ENCODE measurements at places on chromosomes 2 and 18. TPM values are rescaled to one million over a fixed set of nuclear protein-coding genes. Genes with fewer than 3 reads are reported as not detected.

DNA sequence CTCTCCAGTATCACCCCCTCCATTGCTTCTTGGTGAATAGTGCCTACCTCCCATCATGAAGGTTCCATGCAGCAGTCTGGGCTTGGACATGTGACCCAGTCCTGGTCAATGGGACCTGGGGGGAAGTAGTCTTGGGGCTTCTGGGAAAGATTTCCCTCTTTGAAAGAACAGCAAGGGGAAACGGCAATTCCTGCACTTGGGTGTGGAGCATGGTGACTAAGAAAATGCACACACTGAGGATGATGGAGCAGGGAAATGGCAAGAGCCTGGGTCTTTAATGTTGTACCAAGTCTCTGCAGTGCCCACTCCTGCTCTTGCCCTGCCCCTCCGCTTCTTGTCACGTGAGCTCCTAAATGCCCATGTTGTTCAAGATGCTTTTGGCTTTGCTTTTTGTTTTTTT is 131.4 kb upstream of the SIX2 start:
- DNase-seq: no peak

- DNase-seq: no peak
Measured at GRCh38 chr2:133839677-133840076, 271.4 kb upstream of the NCKAP5 start.

DNA sequence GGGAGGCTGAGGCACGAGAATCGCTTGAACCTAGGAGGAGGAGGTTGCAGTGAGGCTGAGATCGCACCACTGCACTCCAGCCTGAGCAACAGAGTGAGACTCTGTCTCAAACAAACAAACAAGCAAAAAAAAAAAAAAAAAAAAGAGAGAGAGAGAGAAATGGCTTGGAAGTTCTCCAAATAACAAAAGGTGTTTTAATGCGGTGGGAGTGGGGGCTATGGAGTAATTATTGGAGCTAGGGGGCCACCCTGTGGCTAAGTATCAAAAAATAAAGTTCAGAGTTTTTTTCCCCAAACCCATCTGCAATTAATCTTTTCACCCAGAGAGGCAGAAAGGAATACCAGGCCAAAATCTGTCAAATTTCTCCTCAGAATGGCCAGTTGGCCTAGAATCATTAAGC is 23.0 kb upstream of the CEP68 start:
- no peak for DNase-seq

DNA sequence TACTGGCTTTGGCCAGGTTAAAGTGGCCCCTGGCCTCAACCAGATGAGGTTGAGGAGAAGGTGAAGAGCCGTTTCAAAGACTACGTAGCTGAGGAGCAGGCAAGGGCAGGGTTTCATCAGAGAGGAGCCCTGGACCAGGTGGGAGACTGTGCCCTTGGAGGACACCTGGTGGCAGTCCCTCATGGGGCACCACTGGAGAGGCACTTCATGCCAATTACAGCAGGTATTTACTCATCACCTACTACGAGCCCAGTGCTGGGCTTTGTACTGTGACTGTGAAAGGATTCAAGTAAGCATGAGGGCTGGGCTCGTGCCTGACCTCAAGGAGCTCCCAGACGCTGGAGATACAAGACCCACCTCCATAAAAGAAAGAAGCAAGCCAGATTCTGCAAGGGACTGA is 37.6 kb downstream of the SMAD7 start:
- no peak for DNase-seq

DNA sequence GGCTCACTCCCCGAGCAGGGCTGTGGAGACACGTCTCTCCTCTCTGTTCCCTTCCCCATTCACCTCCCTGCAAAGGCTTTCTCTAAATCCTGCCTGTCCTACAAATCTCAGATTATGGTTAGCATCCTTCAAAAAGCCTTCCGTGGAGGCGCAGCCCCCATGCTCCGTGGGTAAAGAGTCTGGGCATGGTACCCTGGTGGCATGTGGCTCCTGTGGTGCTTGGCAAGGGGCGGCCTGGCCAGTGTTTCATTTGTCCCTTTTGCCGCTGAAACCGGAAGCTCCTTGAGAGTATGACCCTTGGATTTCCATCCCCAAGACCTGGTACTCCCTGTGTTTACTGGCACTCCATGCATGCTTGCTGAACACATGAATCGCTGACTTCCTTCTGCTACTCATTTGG is 839.3 kb upstream of the SALL3 start:
- DNase-seq: no peak

GRCh38 chr2:71727562-71727961 is 274.2 kb downstream of the DYSF start:
- DNase-seq: no peak

DNA sequence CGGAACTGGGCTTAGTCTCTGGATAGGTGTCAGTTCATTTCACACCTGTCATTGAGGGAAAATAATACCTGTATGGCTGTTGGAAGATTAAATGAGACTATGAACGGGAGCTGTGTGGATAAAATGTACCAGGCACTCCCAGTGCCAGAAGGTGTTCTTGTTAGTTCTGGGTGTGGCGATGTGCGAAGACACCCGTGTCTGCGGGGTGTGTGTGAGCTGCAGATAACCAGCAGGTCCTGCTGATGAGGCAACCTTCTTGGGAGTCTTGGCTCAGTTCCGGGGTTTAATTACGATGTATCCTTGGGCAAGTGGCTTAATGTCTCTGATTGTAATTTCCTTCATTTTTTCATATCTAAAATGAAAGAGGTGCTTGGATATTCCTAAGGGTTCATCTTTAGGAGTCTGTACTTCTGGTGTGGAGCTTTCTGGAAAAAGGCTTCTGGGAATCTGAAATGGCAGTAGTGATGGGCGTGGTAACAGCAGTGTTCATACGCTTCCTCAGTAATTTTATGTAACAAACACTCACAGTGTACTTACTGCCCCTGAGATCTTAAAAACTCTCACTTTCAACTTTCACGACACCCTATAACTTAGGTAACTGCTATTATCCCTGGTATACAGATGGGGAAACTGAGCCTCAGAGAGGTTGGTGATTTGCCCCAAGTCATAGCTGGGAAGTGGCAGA is 35.0 kb downstream of the NEDD4L start:
- no peak for DNase-seq

- DNase-seq: no peak
Measured at GRCh38 chr2:72984172-72984671, 66.9 kb downstream of the EMX1 start.

DNA sequence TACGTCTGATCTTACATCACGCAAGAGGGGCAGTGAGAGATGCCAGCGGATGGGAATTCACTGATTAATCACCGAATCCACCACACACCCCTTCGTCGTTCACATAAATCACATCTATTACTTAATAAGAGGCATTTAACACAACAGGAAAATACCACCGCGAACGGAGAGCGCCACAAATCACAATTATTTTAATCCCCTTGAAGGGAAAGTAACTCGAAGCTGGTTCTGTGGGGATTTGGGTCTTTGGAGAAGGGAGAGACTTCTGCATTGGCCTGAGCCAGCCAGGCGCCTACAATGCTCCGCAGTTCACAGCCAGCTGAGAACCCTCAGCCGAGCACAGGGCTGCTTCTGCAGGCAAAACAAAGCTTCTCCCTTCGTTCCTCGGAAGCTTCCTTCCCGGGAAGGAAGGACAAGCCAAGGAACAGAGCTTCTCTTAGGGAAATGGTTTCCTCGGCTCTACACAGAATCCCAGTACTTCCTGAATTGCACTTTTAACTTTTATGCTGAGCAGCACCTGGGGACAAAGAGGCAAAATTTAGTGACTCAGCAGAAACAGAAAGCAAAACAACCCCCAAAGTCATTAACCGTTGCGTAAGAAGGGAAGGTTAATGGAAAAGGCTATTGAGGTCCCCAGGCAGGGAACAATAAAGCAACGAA is at the start of gene LRP1B:
LRP1B (minus strand) TSS at position 7 of the 660 bp plus-strand sequence. CDS start 287 bp downstream, outside the sequence.
- peak; percentile 7 for DNase-seq

DNA sequence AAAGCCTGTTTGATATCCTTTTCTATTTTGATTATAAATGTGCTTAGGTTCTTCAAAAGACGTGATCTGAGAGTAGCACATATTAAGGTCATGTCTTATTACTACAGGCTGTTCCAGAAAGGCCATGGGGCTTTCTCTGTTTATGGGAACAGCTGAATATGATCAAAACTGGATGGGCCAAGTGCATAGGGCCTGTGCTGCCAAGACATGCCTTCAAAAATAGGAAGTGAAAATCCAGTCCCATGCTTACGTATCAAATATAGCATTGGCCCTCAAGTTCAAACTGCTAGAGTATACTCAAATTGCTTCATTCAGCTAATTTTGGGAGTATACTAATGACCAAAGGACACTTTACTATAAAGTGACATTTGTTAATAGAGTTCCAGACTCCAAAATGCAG is 24.1 kb downstream of the SLC25A52 start:
- DNase-seq: no peak

GRCh38 chr2:111200333-111200881 is 79.7 kb downstream of the BCL2L11 start:
- no peak for DNase-seq

DNA sequence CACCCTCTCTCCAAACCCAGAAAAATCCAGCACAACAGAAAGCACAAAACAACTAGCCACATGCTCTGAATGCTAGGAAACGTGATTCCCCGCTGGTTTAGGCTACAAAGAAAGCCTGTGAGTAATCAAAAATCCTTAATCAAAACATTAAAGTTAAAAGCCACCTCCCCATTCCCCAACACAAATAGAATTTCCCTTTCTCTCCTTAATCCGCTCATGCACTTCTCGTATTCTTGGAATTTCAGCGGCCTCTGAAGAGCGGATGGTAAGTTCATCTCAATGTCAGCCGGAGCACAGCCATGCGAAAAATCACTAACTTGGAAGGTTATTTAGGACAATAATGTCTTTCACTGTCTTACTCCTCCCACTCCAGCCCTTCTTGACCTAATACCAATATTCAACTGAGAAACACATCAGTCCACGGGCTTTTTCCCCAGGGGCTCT is 126.7 kb downstream of the OSBPL1A start:
- DNase-seq: no peak

Gene FKBP1B
- 22.0 TPM for total RNA-seq

Gene IL18RAP
- not detected for total RNA-seq

Gene COL6A3
- total RNA-seq: 4.5 TPM

Gene RAB17
- total RNA-seq: not detected

Gene CHAC2
- 7.8 TPM for total RNA-seq
